HEK293T (cell line): ENCODE measurements at places on chromosomes 5 and 9.

- DNase-seq = no peak
Measured at GRCh38 chr5:147731431-147732290, 50.9 kb downstream of the JAKMIP2 start.

- DNase-seq = no peak
Measured at GRCh38 chr5:161660806-161661205, 24.7 kb upstream of the GABRA6 start.

- DNase-seq = no peak
Measured at GRCh38 chr5:181198905-181199519, 6.0 kb downstream of the TRIM7 start.

DNA sequence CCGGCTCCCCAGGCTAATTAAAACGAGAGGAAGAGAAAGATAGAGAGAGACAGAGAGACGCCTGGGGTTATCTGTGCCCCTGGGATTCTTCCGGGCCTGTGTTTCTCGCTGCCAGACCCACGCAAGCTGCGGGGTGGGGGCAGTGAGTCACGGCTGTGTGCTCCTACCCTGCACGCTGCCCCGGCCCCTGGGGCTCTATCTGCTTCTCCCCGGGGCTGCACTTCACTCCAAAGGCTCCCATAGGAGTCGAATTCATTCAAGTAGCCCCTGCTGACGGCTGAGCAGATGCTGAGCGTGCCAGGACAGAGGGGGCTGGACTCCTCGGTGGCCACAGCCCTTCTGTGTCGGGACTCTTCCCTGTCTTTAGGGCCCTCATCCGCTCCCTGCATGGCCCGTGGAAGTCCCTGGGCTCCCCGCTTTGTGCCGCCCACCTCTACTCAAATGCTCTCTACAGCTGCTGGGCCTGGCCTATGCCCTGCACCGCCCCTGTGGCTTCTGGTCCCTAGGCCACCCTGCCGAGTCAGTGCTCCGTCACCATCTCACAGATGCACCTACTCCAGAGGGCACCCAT lies 22.8 kb downstream of the SARDH start:
- DNase-seq = no peak

DNA sequence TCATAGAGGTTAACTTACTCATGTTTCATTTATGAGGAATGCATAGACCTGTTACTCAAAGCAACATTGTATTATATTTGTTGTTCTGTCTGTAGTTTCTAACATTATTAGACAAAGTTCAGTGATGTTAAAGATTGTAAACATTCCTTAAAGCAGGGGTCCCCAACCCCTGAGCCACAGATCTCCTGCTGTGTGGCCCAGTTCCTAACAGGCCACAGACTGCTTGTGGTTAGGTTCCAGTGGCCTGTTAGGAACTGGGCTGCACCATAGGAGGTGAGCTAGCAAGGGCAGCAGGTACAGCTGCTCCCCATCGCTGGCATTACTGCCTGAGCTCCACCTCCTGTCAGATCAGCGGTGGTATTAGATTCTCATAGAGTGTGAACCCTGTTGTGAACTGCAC lies 181.1 kb downstream of the KDM4C start:
- no peak for DNase-seq

DNA sequence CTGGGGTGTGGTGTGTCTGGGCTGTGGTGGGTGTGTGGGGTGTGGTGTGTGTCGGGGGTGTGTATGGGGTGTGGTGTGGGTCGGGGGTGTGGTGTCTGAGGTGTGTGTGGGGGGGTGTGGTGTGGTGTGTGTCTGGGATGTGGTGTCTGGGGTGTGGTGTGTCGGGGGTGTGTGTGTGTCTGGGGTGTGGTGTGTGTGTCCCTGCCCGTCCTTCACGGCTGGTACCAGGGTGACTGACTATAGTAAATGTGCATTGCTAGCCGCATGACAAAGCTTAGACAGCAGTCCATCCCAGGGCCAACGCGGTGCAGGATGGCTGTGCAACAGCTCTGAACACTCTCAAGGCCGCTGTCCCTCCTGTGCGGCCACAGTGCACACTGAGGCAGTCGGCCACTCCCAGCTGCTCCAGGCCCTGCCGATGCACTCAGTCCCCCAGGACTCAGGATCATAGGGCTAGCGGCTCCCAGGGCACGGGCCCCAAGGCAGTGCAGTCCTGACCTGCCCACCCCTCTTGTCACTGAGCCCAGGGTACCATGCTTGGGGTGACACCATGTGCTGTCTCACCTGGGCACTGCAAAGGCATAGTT lies 54.0 kb downstream of the SECISBP2 start:
- no peak for DNase-seq

DNA sequence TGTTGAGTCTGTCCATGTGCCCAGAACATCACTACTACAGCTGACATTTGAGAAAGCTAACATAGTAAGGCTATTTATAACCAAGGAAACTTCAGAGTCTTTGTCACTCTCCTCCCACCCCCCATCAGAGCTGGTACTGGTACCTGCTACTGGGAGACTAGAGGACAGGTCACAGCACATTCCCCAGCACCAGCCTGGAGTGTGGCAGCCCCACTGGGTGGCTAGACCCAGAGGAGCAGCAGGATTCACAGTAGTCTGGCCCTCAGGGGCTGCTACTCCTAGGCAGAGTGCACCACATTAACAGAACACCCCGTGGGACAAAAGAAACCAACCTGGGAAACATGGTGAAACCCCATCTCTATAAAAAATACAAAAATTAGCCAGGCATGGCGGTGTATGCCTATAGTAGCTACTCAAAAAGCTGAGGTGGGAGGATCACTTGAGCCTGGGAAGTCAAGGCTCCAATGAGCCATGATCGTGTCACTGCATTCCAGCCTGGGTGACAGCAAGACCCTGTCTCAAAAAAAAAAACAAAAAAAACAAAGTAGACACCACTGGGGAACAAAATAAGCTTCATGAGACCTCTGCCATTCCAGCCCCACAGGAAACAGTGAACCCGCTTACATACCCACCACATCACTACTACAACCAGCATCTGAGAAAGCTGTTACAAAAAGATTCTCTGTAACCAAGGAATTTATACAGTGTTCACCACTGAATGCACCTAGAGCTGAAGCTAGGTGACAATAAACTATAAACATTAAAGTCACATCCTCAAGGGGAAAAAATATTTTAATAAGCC lies 26.3 kb upstream of the PTGER4 start:
- DNase-seq = no peak

DNA sequence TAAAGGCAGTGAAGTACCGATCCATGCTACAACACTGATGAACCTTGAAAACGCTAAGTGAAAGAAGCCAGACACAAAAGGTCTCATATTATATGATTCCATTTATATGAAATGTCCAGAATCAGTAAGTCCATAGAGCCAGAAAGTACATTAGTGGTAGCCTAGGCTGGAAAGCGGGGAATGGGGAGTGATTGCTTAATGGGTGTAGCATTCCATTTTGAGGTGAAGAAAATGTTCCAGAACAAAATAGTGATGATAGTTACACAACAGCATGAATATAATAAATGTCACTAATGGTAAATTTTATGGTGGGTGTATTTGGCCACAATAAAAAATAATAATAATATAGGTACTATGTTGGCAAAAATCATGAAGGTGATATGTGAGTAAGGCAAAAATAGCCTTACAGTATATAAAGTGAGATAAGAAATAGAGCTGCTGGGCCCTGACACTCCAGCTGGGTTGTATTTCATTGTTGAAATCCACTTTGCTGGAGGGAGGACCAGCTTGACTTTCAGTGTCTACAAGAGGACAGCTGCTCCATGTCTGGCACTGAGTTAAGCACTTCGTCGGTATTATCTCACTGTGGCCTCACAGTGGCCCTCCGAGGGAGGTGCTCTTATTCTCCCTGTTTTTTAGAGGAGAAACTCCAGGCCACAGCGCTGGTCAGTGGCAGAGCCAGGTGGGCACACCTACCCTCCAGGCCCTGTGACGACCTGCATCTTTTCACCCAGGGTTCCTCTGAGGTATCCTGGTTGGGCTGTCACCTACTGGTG lies 22.4 kb upstream of the ANGPTL2 start:
- DNase-seq = no peak

- DNase-seq = no peak
Measured at GRCh38 chr9:5043381-5043780, 58.3 kb downstream of the JAK2 start.

DNA sequence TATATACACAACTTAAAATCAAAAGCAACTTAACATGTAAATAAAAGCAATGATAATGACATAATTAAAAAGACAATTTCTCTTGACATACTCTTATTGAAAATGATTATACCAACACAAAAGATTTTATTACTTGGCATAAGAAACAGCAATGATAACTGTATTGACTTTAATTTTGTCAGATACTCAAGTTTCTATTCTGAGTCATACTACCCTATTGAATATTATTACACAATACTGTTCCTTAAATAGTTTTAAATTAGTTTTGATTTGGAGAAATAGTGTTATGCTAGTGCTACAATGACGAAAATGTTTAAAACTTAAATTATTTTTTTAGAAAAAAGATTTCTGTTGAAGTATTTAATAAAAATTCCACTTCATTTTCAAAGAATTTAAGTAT lies 1319.3 kb upstream of the C9orf72 start:
- no peak for DNase-seq

DNA sequence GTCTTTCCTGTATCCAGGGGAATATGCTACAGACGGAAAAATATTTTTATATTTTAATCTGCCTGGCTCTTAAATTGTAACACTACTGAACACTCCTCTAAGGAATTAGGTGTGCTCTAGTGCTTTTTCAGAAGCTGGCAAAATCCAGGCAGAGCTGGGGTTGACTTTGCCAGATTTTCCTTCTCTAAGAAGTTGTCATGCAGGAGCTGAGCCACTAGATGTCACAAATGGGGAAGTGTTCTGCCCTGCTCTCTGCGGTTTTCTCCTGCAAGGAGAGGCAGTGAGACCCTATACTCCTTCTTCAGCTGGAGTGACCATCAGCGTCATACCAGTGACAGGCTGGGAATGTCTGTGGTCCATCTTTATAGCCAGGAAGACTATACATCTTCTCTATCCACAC lies 112.5 kb downstream of the HAPLN1 start:
- DNase-seq = peak; percentile 65
